ENCODE measurements at places on chromosomes 7 and 10.

DNA sequence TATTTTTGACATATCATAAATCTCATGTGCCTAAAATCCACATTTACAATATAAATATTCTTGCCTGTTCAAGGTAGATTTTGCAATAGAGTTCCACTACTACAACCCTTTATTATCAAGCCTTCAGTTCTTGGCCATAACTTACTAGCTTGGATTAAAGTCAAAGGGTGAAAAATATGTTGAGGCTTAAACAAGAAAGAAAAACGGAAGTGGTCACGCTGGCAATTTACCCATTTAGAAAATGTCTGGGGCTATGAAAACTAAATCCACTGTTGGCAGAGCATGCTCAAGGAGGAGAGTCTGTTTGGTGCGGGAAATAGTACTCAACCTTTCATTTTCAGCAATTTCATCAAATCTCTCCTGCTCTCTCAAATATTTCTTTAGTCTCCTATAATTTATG is 209.8 kb upstream of the RHOBTB1 start:
- no peak for DNase-seq

- peak; percentile 13 for DNase-seq
These were observed 30.4 kb upstream of the BMPER start for GRCh38 chr7:33874943-33875342.

GRCh38 chr10:119377958-119378736 is 164.4 kb downstream of the RGS10 start:
- DNase-seq: peak; percentile 85

DNA sequence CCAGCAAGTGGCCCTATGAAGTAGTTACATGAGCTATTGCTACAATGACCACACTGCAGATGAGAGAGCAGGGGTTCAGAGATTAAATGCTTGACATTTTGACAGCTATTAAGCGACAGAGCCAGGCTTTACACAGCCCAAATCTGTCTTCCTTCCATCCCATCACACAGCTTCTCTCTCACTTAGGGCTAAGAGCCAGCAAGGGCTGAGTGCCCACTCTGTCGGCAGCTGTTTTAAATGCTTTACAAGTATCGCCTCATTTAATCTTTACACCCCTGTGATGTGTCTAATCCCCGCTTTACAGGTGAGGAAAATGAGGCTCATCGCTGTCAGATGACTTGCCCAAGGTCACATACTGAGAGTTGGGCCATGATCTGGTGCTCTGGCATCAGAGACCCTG is 15.2 kb upstream of the OPALIN start:
- no peak for DNase-seq

GRCh38 chr7:132743974-132744373 is 167.7 kb upstream of the PLXNA4 start:
- no peak for DNase-seq

DNA sequence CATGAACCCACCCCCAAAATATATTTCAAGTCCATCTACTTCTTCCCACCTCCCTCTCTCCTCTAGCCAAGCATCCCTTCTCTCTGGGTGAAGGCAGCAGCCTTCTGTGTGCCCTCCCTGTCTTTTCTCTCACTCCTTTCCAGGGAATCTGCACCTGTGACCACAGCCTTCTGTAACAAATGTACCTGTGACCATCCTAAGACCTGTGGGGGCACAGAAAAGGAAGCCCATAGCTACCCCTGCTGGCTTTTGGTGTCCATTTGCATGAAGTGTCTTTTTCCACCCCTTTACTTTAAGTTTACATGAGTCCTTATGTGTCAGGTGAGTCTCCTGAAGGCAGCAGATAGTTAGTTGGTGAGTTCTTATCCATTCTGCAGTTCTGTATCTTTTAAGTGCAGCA is 2.0 kb upstream of the TBXAS1 start:
- no peak for DNase-seq

- DNase-seq: peak; percentile 48
These were observed 276.9 kb upstream of the IGFBP3 start for GRCh38 chr7:46197785-46198540.

DNA sequence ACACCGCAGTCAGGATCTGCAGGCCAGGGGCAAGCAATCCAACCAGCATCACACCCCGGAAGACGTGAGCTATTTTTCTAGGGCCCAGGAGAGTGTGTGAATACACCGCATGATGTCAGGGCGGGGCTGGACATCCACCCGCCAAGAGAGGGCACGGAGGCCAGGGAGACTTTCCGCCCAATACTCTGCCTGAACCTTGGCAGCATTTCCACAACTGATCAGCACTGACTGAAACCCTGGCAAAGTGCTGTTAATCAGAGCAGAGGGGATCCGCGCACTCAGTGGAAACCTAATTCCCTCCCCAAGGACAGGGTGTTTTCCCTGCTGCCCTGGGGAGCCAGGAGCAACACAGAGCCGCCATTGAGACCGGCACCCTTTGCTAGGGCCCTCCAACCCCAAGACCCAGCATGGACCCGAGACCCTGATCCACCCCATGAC is 8.2 kb downstream of the MAD1L1 start:
- no peak for DNase-seq

GRCh38 chr10:84895541-84895940 is 567.2 kb downstream of the CCSER2 start:
- DNase-seq: no peak

- DNase-seq: no peak
These were observed 40.8 kb upstream of the PRSS58 start for GRCh38 chr7:142298627-142299026.

- DNase-seq: no peak
These were observed 370 bp downstream of the TMEM60 start for GRCh38 chr7:77797734-77798393.

GRCh38 chr10:12419262-12419847 is 70.0 kb downstream of the CAMK1D start:
- no peak for DNase-seq

DNA sequence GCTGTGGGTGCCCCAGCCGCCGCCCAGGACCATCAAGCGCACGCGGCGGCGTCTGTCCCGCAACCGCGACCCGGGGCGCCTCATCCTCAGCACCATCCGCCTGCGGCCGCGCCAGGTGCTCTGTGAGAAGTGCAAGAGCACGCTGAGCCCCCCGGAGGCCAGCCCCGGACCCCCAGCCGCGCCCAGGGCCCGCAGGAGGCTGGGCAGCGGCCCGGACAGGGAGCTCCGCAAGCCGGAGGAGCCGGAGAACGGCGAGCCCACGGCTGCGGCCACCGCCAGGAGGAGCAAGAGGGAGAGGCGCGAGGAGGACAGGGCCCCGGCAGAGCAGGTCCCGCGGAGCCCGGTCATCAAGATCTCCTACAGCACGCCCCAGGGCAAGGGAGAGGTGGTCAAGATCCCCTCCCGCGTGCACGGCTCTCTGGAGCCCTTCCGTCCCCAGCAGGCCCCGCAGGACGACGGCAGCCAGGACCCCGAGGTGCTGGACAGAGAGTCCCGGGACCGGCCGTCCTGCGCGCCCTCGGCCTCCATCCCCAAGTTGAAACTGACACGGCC is 8.0 kb downstream of the PWWP2B start:
- DNase-seq: no peak

- no peak for DNase-seq
These were observed 339.0 kb downstream of the GPR37 start for GRCh38 chr7:124426621-124427020.

DNA sequence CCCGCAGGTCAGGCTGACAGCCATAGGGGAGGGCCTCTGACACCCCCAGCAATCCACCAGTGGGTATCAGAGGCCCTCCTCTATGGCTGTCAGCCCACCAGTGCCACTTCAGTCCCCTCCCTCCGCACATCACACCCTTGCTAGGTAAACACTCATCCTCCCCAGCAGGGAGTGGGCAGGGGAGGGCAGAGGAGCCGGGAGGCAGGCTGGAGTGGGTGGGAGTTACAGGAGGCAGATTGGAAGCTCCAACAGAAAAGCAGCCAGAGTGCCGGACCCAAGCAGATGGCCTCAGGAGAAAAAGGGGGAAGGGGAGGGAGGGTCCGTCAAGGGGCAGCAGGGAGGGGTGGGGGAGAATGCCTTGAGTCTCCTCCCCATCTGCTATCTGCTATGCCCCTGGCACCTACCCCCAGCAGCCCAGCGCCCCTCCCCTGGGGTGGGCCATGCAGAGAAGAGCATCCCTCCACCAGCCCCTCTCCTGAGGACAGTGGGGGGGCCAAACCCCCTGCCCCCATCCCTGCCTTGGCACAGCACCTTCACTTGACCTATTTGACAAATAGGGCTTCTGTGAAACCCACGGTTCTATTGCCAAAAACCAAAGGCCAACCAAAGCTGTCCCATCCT is 2.4 kb downstream of the RASGEF1A start:
- DNase-seq: no peak

All from NCI-H446 (cell line).